ENCODE measurements at places on chromosomes 12 and 14.

- no peak for DNase-seq
Observed at GRCh38 chr14:41668356-41668755, 61.7 kb downstream of the LRFN5 start.

DNA sequence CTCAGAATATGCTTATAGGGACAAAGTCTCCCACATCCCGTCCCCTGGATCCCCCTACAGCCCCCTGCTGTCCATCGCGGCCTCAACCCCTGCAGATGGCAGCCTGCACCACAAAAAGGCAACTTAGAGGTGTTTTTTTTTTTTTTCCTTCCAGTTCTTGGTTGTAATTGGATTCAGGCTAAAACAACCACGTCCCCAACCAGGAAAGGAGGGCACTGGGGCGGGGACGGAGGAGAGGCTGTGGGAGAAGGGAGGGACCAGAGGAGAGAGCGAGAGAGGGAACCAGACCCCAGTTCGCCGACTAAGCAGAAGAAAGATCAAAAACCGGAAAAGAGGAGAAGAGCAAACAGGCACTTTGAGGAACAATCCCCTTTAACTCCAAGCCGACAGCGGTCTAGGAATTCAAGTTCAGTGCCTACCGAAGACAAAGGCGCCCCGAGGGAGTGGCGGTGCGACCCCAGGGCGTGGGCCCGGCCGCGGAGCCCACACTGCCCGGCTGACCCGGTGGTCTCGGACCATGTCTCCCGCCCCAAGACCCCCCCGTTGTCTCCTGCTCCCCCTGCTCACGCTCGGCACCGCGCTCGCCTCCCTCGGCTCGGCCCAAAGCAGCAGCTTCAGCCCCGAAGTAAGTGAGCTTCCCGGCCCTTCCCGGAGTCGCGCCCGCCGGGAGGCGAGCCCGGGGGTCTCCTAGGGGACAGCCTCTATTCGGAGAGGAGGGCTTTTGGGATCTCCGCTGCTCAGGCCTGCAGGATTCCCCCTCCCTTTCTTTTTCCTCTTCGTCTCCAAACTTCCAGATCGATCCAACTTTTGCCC is at the start of gene MMP14:
MMP14 (plus strand) TSS at position 285 of the 813 bp plus-strand sequence; CDS start at position 518, 233 bp downstream.
- no peak for DNase-seq

DNA sequence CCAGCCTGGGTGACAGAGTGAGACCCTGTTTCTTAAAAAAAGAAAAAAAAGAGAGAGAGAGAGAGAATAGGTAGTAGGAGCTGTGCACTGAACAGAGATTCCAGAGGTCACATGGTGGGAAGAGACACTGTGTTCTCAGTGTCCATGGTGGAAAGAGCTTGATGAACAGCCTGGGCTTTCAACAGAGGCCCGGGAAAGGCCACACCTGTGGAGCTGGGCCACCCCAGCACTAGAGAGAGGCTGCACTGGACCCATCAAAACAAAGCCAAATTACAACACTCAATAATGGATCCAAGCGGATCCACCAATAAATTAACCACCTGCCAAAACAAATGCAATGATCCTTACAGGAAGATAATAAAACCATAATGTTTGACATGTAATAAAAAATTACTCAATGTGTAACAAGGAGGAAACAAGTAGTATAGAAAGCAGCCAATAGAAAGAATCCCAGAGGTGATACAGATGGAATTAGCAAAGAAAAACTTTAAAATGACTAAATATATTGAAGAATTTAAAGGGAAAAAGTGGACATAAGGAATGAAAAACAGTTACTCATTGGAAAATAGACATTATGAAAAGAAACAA is 44.8 kb upstream of the BCL2L14 start:
- no peak for DNase-seq

GRCh38 chr14:50407111-50407812 is 10.6 kb upstream of the CDKL1 start:
- no peak for DNase-seq

DNA sequence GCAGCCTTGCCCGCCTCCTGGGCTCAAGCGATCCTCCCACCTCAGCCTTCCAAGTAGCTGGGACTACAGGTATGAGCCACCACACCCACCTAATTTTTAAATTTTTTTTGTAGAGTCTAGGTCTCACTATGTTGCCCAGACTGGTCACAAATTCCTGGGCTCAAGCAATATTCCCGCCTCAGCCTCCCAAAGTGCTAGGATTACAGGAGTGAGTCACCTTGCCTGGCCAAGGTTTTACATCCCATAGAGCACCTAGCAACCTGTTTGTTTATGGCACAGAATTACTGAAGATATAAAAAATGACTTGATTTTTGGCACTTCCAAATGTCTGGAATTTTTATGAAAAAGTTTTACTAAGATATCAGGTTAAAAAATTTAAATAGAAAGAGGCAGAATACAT is 16.5 kb downstream of the MYO1A start:
- DNase-seq: no peak

GRCh38 chr14:45972416-45972815 is 679.2 kb downstream of the RPL10L start:
- DNase-seq: peak; percentile 32

DNA sequence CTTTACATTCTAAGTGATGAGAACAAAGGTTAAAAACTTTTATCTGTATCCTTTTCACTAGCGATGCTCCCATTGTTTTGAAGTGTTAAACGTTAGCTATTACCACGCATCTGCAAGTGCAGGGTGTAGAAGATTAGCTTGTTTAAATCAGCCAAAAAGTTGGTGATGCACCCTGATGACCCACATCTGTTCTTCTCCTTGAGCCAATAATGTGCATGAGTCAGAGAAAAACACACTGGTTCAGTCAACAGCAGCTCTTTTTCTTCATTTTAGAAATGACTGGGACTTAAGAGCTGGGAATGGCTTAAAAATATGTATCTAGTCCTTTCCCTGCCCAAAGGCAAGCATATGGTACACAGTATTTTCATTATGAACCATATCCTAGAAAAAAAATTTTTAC is 323.5 kb upstream of the PDE3A start:
- no peak for DNase-seq

GRCh38 chr12:107099917-107100316 is 6.6 kb upstream of the CRY1 start:
- DNase-seq: no peak
